NCI-H524 treated with DMSO at 0.1 percent for 48 hours (cell line): ENCODE measurements at places on chromosomes 7 and 10.

DNA sequence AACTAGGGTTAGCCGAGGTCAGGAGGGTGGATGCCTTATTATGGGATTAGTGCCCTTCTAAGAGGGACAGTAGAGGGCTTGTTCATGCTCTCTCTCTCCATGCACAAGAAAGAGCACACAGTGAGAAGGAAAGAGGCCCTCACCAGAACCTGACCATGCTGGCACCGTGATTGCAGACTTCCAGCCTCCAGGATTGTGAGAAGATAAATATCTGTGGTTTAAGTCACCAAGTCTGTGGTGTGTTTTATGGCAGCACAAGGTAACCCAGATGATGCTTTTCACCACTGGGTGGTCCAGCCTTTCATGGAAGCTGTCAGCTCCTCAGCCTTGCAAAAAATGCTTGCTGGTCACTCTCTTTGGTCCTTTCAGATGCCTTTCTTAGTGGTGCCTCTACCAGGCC is 175.9 kb downstream of the ANKRD30A start:
- DNase-seq, result no peak

GRCh38 chr10:3914733-3915132 is 129.7 kb upstream of the KLF6 start:
- DNase-seq, result no peak

- DNase-seq, result no peak
Observed at GRCh38 chr10:99232360-99232999, 3.2 kb downstream of the HPSE2 start.

DNA sequence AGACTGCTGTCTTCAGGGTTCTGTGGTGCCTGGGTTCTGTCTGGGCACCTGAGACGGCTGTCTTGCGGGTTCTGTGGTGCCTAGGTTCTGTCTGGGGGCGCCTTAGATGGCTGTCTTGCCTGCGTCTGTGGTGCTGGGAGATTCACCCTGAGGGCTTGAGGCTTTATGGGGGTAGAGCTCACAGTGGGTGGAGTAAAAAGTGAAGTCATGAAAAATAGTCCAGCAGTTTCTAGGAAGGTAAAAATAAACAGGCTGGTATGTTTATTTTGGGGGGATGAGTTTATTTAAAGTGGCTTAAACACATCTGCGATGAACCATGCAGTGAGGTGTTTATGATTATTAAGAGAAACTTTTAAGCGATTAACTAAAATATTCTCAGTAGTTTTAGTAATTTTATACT is 64.2 kb downstream of the NKX6-2 start:
- no peak for DNase-seq

GRCh38 chr7:149102666-149103065 is 12.1 kb upstream of the ZNF786 start:
- no peak for DNase-seq

GRCh38 chr7:96982586-96982985 is 22.8 kb upstream of the DLX6 start:
- no peak for DNase-seq

DNA sequence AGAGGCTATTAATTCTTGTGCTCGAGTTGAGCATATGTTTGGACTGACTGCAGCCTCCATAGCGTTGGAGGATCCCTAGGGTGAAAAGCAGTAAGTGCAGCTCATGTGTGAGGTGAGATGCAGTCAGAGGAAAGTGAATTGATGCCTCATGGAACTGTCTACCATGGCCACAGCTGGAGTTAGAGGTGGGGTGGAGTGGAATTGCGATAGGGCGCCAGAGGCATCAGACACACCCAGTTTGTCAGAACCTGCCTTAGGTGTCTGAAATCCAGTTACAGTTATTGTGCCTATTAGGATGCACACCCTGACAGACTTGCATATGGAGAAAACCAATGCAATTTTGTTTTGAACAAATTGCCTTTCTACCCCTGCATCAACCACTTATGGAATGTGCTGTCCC is 39.4 kb downstream of the ERLIN1 start:
- DNase-seq, result no peak

DNA sequence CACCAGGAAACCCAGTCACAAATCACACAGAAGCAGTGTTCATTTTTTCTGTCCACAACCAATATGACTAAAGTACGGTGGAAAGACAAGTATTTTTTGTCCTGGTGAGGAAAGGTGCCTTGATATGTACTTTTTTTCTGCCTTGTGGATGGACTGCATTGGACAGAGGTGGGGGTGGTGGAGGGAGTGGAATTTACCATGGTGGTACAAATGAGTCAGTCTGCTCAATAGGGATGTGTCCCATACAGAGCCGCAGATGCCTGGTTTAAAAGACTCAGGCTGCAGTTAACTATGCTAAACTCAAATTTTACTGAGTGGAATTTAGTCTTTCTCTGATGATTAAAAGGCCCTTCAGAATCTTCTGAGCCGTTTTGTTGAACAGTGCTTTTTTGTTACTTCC is 674.5 kb upstream of the GALNT17 start:
- no peak for DNase-seq

DNA sequence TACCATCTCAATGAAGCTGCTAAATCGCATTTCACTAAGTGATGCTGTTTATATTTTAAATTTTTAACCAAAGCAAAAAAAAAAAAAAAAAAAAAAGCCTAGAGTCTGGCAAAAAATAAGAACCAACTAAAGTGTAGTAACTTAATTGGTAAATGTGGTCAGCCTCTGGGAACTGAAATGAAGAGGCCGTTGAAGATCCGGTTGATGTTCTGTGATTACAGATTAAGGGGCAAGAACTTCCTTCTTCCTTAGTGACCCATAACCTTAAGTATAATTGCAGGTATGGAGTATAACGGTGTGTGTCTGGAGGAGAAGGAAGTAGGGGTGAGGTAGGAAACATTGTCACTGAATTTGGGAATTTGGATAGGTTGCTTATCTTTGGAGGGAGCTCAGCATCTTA is 7.7 kb upstream of the SRGN start:
- DNase-seq, result no peak

DNA sequence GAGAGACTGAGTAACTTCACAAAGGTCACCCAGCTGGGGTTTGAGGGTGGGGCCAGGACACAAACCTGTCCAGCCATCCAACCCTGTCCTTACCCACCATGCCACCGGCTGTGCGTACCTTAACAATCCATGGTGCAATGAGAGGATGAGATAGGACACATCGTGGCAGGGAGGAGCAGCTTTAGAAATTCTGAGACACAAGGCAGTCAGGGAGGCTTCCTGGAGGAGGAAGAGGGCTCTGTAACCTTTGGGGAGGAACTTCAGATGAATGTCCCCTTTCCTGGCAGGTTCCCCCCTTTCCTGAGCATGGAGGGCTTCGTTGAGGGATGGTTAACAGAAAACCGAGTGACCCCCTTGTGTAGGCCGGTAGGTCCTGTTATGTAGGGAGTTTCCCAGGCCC is 35.6 kb upstream of the SLC29A3 start:
- no peak for DNase-seq

DNA sequence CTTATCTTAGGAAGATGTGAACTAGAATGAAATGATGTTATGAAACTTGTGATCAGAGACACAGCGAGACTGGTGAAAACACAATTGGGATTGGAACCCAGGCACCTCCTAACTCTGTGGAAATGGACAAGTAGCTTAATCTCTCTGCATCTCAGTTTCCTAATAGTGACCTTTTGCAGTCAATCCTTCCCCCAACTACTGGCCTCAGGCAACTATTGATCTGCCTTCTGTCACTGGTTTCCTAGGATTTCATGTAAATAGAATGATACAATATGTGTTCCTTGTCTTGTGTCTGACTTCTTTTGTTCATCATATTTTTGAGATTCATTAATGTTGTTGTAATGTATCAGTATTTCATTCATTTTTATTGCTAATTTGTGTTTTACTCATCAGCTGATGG is 341.7 kb downstream of the REEP3 start:
- no peak for DNase-seq

DNA sequence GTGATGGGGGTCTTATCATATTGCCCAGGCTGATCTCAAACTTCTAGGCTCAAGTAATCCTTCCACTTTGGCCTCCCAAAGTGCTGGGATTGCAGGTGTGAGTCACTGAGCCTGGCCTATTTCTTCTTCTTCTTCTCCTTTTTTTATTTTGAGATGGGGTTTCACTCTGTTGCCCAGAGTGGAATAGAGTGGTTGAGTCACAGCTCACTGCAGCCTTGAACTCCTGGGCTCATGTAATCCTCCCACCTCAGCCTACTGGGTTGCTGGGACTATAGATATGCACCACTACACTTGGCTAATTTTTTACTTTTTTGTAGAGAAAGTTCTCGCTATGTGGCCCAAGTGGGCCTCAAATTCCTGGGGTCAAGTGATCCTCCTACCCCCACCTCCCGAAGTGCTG is 124.3 kb downstream of the SKIDA1 start:
- DNase-seq, result no peak

DNA sequence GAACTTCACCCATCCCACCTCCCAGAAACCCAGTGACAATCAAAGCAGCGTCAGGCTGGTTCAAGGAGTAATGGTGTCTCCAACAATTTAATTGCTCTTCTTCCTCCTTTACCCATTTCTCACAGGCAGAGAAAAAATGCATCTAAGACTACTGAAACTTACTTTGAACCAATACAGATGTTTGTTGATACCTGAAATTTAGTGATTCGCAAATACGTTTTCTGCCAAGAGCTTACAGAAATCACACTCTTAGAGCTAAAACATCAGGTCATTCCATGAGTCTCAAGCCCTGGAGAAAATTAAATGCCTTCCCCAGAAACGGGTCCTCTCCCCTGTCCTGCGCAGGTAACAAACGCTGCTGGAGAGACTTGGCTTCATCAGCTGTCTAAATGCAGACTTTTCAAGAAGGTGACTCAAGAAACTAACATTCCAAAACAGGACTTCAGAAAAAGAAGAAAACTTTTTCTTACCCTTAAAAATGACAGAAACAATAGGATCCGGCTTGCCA is 443 bp downstream of the MYOF start:
- no peak for DNase-seq

DNA sequence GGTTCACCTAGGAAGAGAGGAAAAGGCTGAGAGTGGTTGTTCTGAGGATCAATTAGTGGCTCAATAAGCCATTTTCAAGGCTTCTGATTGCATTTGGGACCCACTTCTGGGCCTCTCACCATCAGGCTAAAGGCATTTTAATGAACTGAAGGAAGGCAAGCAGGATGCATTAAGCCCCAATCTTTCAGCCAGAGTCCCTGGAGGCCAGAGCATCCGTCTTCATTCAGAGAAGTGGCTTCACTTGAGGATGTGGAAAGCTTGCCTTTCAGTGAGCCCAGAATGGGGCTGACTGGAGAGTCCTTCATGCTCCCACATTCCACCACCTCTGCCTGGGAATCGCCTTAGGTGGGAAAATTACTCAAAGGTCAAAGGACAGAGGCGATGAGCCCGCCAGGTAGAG is 41.8 kb downstream of the COL17A1 start:
- no peak for DNase-seq

- no peak for DNase-seq
Observed at GRCh38 chr10:128102480-128103228, 23.6 kb downstream of the MKI67 start.

- no peak for DNase-seq
Observed at GRCh38 chr7:92621561-92622023, 31.4 kb upstream of the FAM133B start.

DNA sequence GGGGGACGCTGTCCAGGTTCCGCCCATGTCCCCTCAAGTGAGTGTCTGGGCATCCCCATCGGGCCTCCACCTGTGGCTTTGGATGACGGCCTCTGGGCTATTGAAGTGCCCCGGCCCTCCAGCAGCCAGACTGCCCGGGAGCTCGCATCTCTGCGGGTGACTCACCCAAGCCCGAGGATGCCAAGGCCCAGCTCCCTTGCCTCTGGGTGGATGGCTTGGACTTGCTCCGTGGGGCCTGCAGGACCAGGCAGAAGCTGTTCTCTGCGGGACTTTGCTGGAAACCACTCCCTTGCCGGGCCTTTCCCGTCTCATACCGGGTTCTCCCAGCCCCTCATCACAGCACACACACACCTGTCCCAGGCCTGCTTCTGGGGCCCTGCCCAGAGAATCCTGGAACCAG is 22.4 kb downstream of the DPYSL4 start:
- DNase-seq, result no peak

DNA sequence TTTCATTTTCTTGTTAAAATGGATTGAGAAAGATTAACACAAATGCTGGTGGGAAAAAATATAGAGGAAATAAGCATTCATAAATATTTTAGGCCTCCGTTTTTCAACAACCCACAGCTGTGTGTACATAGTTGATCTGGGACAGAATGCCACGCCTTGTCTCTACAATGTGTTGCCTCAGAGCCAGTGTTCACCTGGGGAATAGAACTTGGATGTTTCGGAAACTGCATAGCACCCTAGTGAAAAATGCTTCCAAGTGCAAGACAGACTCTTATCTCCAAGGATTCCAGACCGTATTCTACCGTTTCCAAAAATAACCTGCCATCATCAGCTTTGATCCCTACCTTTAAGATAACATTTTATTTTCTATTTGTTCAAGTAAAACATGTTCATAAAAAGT is 260.9 kb downstream of the SDK1 start:
- no peak for DNase-seq

- DNase-seq, result no peak
Observed at GRCh38 chr10:33332183-33333065, 2.0 kb downstream of the NRP1 start.

DNA sequence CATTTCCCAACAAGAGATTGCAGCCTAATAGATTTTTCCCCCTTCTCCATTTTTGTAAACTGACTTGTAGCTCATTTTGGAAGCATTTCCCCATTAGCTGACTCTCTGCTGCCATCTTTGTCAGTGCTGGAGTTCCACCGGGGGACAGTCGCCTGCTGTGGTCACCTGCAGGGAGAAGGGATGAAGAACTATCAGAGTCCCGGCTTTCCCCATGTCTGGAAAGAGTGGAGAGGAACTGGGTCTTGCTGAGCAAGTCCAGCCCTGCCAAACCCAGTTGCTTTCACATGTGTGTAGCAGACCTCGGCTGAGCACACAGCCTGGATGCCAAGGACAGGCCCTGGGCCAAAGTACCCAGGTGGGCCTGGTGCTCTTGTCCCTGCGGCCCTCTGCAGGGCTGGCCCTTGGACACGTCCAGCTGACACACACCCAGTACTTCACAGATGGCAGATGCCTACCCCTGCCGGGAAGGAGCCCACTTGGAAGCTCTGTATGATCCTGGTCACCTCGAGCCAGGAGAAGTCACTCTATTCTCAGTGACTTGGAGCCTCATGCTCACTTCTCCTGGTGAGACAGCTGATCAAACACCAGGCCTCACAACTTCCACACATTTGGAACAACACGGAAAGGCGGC is 157.3 kb upstream of the NPVF start:
- DNase-seq, result no peak

- no peak for DNase-seq
Observed at GRCh38 chr7:151520419-151521261, 945 bp upstream of the RHEB start.

- DNase-seq, result no peak
Observed at GRCh38 chr10:99926925-99927720, 82.6 kb downstream of the DNMBP start.

GRCh38 chr10:20893297-20893696 is 3.8 kb downstream of the NEBL start:
- no peak for DNase-seq

DNA sequence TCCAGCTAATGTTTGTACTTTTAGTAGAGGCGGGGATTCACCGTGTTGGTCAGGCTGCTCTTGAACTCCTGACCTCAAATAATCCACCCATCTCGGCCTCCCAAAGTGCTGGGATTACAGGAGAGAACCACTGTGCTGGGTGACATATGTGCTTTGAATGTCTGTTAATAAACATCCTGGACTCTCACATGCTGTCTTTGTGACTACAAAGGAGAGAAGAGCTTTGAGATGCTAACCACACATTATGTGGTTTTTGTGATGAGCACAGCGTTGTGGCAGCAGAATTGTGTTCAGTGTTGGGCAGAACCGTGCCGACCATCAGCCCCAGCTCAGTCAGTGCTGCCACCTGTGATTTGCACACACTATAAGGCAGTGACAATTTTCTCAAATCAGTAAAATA is 500.1 kb upstream of the KLF6 start:
- no peak for DNase-seq
